Non-pigmented ciliary epithelial cell (primary cell): ENCODE measurements at places on chromosomes 3 and 15.

GRCh38 chr15:42056934-42057798, 36.3 kb upstream of the PLA2G4E start:
- peak; percentile 6 for DNase-seq

DNA sequence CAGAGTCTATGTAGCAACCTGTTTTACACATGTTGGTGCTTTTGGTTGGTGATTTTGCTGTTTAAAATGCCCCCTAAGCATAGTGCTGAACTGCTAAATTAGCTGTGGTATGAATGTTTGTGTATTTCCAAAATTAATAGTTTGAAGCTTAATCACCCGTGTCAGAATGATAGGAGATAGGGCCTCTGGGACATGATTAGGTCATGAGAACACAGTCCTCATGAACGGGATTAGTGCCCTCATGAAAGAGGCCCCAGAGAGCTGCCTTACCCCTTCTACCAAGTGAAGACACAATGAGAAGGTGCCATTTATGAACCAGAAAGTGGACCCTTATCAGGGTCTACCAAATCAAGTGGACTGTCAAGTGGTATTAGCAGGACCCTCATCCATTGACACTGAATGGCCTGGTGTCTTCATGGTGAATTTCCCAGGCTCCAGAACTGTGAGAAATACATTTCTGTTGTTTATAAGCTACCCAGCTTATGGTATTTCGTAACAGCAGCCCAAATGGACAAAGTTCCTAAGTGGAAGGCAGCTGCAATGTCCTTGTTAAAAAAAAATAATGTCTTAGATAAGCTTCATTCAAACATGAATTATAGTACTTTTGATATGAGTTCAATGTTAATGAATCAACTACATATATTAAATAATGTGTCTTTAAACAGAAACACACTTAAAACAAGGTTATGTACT, 37.7 kb upstream of the FRMD4B start:
- DNase-seq: no peak

DNA sequence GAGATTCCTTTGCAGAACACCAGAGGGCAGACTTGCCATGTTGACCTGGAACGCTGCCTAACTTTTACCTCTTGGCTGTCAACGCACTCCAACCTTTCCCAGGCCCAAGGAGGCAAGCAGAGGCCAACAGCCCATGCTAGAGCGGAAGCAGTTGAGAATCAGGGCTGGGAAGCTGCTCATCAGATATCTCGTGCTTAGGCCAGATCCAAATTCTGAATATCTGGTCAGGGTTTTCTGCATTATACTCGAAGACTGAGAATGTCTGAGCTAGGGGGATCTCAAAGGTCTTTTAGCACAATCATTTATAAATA, 2.5 kb downstream of the XIRP1 start:
- no peak for DNase-seq

DNA sequence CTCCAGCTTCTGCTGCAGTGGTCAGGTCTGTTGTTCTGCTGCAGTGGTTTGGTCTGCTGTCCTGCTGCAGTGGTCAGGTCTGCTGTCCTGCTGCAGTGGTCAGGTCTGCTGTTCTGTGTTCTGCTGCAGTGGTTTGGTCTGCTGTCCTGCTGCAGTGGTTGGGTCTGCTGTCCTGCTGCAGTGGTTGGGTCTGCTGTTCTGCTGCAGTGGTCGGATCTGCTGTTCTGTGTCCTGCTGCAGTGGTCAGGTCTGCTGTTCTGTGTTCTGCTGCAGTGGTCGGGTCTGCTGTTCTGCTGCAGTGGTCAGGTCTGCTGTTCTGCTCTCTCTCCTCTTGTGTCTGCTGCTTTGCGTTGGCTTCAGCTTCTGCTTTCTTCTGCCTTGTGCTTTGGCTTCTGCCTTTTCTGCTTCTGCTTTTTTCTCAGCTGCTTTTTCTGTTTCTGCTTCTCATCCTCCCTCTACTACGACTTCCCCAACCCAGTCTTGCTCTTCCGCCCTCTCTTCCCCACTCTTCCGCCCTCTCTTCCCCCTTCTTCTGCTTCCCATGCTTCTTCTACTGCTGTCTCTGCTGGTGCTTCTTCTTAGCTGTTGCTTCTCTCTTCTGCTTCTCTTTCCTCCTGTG, 50.7 kb downstream of the FAM43A start:
- DNase-seq: no peak

GRCh38 chr15:42331235-42331634, 28.1 kb upstream of the CAPN3 start:
- no peak for DNase-seq

DNA sequence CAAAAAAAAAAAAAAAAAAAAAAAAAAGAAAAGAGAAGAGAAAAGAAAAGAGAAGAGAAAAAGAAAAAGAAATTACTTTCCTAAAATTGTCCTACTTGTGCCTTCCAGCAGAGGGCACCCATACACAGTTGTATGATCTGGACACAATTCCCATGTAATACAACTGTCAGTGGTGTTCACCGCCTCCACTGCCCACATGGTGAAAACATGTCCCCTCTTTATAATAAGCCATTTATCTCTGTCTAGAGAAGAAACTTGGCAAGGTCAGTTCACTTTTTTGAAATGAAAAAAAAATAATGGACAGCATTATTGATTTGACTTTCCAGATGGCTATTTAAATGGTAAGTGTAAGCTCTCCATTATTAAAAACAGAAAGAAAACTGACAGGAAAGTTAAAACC, 459.4 kb downstream of the GBE1 start:
- no peak for DNase-seq

GRCh38 chr3:71979175-71979574, 194.2 kb upstream of the PROK2 start:
- no peak for DNase-seq

GRCh38 chr15:66474135-66474534, 23.4 kb downstream of the SNAPC5 start:
- DNase-seq: no peak

- DNase-seq: peak; percentile 79
These were observed 45.7 kb downstream of the B3GNT5 start for GRCh38 chr3:183298701-183299153.

DNA sequence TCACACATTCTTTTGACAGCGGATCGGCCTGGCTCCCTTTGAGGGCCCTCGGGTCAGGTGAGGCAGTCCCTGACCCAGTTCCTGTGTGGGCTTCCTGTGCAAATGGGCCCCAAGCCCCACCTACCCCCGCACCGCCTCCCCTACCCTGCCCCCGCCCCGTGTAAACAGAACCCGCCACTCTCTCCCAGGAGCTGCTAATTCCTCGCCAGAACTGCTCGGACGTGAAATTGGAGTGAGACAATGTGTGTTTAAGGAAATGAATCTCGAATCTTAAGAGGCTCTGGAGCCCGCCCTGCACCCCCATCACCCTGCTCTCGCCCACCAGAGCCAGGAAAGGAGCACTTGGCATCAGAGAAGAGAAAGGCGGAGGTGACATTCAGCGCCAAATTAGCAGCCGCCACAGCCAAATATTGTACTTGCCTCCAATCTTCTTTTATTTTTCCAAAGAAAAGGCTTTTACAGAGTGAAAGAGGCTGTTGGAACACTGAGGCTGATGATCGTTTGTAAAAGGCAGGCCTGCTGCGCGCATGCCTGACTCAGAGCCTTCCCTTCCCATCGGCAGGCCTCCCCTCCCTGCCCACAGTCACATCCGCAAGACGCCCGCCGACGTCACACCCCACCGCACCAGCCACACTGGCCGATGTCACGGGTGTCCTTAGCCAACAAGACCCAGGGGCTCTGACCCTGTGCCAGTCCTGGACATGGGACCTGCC, 53.1 kb downstream of the CACNA2D2 start:
- DNase-seq: peak; percentile 15

DNA sequence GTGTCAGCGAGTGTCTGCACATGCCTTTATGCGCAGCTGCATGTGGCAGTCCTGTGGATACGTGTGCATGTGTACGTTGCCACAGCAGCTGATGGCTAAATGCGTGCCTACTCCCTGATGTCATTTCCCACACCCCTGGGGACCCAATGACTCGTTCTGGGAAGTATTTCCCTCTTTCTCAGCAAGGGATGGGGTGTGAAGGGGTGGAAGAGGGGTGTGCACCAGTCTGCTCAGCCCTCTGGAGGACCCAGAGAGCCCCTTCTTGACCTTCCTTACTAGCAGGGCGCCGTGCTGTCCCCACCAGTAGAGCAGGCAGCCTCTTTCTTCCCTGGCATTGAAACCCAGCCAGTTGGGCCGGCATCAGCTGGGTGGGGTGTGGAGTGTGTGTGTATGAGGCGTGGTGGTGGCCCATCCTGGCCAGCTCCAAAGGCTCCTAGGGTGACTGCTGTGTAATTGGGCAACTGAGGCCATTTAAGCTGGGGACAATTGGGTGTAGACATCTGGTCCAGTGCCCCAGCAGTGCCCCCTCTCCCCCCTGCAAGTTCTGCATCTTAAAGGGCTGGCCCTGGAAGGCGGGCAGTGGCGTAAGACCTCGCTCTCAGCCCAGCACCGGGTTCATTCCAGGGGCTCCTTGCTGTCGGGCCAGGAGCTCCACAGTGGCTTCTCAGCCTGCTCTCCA, 19.2 kb downstream of the SNX33 start:
- peak; percentile 98 for DNase-seq

- no peak for DNase-seq
These were observed 103.1 kb upstream of the TLE3 start for GRCh38 chr15:70200511-70201424.

- peak; percentile 4 for DNase-seq
These were observed 21.6 kb downstream of the ACSBG1 start for GRCh38 chr15:78212546-78213424.

DNA sequence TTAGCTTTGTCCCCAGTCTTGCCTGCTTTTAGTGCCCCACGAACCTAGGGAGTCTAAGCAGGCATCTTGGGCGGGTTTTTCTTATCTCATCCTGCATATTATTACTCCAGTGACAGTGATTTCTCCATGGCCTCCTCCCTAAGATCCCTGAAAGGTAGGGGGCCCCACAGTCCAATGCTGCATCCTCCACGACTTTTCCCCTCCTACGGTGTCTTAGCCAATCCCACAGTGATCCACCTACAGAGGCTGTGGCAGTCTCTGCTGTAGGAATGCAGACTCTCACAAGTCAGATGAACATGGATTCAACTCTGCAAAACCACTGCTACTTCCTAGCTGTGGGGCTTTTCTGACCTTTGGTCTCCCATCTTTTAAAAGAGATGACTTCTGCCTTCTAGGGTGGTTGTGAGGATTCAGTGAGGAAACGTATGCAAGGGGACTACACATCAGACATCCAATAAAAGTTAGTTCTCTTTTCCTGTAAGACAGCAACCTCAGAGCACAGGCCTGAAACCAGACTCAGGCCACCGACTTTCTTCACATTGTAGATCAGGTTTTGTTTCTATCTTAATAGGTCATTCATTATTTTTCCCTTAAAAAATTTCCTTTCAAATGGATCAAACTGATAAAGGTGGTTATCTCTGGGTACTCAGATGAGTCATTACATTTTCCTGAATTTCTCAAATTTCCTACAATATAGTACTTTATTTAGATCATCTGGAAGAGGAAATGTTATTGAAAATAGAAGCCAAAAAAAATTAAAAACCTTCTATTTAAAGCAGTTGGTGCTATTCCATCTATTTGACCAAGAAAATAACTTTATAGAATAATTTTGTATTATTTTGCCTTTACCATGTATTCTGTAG, 23.2 kb downstream of the ILDR1 start:
- no peak for DNase-seq

GRCh38 chr15:31376511-31376910, 49.9 kb downstream of the KLF13 start:
- no peak for DNase-seq

DNA sequence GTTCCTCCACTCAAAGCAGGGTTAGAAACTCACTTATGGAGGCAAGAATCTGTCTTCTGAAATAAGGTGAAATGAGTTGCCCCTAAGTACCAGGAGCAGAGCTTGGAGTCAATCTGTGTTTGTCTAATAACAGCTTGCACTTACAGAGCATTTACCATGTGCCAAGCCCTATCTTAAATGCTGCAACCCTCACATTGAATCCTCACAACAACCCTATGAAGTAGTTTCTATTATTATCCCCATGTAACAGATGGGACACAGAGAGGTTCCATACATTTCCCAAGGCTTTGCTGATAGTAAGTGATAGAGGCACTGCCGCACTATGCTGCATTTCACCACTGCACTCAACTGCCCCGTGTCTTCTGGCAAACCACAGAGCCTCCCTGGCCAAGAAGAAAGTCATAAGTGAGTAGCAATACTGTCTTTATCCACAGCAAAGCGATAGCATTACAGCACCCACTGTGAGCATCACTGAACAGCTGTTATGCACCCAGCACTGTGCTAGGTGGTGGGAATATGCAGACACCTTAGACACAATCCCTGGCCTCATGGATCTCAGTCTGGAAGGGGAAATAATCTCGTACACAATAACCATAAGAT, 141.5 kb downstream of the SSR3 start:
- DNase-seq: no peak

DNA sequence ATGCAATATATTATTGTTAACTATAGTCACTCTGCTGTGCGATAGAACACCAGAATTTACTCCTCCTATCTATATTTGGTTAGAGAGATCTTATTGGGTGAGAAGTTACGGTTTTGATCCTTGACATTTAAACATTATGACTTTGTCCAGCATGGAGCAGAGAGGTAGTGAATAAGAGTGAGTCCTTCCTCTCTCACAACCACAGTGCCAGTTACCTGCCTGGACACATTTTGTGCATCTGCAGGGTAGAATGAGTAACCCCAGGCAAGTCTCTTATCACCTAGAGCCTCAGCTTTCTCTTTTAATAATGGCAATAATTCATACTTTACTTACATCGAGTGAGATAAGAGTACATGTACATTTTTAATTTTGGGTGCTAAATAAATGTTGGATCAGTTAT, 24.1 kb downstream of the KAT2B start:
- DNase-seq: no peak

DNA sequence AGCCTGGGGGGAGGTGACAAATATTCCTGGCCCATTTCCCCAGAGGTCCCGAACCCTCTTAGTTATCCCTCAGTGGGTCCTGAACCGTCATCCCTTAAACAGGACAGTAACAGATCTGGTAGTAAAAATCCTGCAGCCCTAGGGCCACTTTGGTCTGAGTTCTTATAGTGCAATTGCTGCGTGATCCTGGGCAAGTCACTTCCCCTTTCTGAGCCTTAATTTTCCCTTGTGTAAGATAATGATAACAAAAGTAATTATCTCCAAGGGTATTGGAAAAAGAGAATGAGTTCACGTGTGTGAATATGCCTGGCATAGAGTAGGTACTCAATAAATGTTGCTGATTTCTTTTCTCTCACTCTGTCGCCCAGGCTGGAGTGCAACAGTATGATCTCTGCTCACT, 2.9 kb upstream of the JAGN1 start:
- DNase-seq: no peak

DNA sequence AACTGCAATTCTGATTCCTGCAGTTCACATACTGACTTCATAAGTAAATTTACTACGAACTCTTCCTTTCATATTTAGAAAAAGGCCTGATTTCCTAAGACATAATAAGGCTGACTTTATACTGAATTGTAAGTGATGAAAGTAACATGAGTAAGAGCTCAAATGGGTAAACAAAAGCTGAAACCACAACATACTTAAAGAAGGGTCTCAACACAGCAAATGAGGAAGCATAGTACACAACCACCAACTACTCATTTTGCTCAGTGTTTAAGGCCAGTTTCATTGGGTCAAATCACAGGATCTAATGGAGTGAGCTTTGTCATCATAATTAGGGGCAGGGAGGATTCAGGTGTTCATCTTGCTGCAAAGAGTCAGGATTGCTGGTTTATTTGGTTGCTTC, 81.4 kb downstream of the SETD2 start:
- DNase-seq: peak; percentile 32

- DNase-seq: no peak
These were observed 670 bp upstream of the ISLR start for GRCh38 chr15:74172701-74173379.

- no peak for DNase-seq
These were observed 1.2 kb downstream of the CRABP1 start for GRCh38 chr15:78341057-78341987.

GRCh38 chr15:63928185-63928842, 94.6 kb upstream of the HERC1 start:
- no peak for DNase-seq
